GM23248 (cell line): ENCODE measurements at places on chromosomes 7 and 10. TPM values are rescaled to one million over a fixed set of nuclear protein-coding genes. Genes with fewer than 3 reads are reported as not detected.

The SOSTDC1 gene
- total RNA-seq = not detected in 2 replicates

The CUZD1 gene
- 0.11 and 0.13 TPM in 2 replicates for total RNA-seq

The CPA1 gene
- not detected in 2 replicates for total RNA-seq

The ORAI2 gene
- 42.2 and 47.6 TPM in 2 replicates for total RNA-seq

The CDC14C gene
- 0.11 TPM in 1 of 2 replicates, not detected in the other for total RNA-seq

The ENTPD1 gene
- total RNA-seq = not detected in 2 replicates

The SEMA4G gene
- 0.11 TPM in 1 of 2 replicates, not detected in the other for total RNA-seq

The FAM237B gene
- total RNA-seq = not detected in 2 replicates

The ZNF248 gene
- total RNA-seq = 4.2 and 13.7 TPM in 2 replicates

The THSD7A gene
- total RNA-seq = not detected in 2 replicates

The CD36 gene
- 1.3 TPM in 1 of 2 replicates, not detected in the other for total RNA-seq

The IL6 gene
- total RNA-seq = 15.3 and 18.7 TPM in 2 replicates

The ZNF485 gene
- total RNA-seq = 1.5 and 6.7 TPM in 2 replicates

The TEX47 gene
- not detected in 2 replicates for total RNA-seq

The SLC18A3 gene
- total RNA-seq = not detected in 2 replicates

The EPHA1 gene
- total RNA-seq = not detected in 2 replicates

The CALHM3 gene
- total RNA-seq = not detected in 2 replicates

The ITGB1 gene
- 5,235 and 7,382 TPM in 2 replicates for total RNA-seq

The ATOH7 gene
- total RNA-seq = not detected in 2 replicates

The WNT16 gene
- 0.22 TPM in 1 of 2 replicates, not detected in the other for total RNA-seq

The AKR1C3 gene
- total RNA-seq = 23.2 and 36.2 TPM in 2 replicates

The SH2B2 gene
- total RNA-seq = 0.86 and 7.1 TPM in 2 replicates

The PDE1C gene
- 33.8 and 43.1 TPM in 2 replicates for total RNA-seq

The ZNF12 gene
- 19.9 and 21.9 TPM in 2 replicates for total RNA-seq

The PTPRN2 gene
- not detected in 2 replicates for total RNA-seq

The CYP3A4 gene
- not detected in 2 replicates for total RNA-seq

The RHOBTB1 gene
- total RNA-seq = 14.6 and 16.2 TPM in 2 replicates

The NPTX2 gene
- 0.76 and 0.97 TPM in 2 replicates for total RNA-seq

The UNCX gene
- total RNA-seq = not detected in 2 replicates

The SFTPA1 gene
- total RNA-seq = not detected in 2 replicates

The KLF14 gene
- 0.11 TPM in 1 of 2 replicates, not detected in the other for total RNA-seq

The PTF1A gene
- total RNA-seq = not detected in 2 replicates

The EXOC4 gene
- 44.5 and 51.7 TPM in 2 replicates for total RNA-seq

The SPDYE2 gene
- not detected in 2 replicates for total RNA-seq

The DBF4 gene
- 7.7 and 26.2 TPM in 2 replicates for total RNA-seq

The LLCFC1 gene
- total RNA-seq = not detected in 2 replicates

The AOC1 gene
- not detected in 2 replicates for total RNA-seq

The LRIT1 gene
- total RNA-seq = not detected in 2 replicates

The AGMO gene
- not detected in 2 replicates for total RNA-seq

The CUBN gene
- 0.65 and 2.8 TPM in 2 replicates for total RNA-seq

The DLD gene
- 80.1 and 84.5 TPM in 2 replicates for total RNA-seq

The CARD11 gene
- total RNA-seq = not detected in 2 replicates

The TAS2R41 gene
- total RNA-seq = not detected in 2 replicates

The C7orf57 gene
- total RNA-seq = not detected in 2 replicates

The CCNY gene
- 57.8 and 70.4 TPM in 2 replicates for total RNA-seq

The NPY4R gene
- total RNA-seq = not detected in 2 replicates

The ZNF438 gene
- total RNA-seq = 2.3 and 2.9 TPM in 2 replicates

The TMEM229A gene
- total RNA-seq = not detected in 2 replicates

The NRCAM gene
- 7.0 and 11.0 TPM in 2 replicates for total RNA-seq

The MYOF gene
- 256 and 261 TPM in 2 replicates for total RNA-seq

The UCMA gene
- total RNA-seq = not detected in 2 replicates

The GRID1 gene
- not detected in 2 replicates for total RNA-seq

The CFAP70 gene
- total RNA-seq = 0.38 and 0.43 TPM in 2 replicates

The APBB1IP gene
- 7.3 and 9.4 TPM in 2 replicates for total RNA-seq

The NACAD gene
- total RNA-seq = 1.0 and 2.9 TPM in 2 replicates

The GATA3 gene
- total RNA-seq = not detected in 2 replicates

The CNNM1 gene
- 1.6 and 2.1 TPM in 2 replicates for total RNA-seq

The ARF5 gene
- total RNA-seq = 263 and 269 TPM in 2 replicates
